A549 treated with AZD2906 at 1 μM for 4 hours (cell line): ENCODE measurements at places on chromosomes 16 and 17. TPM values are rescaled to one million over a fixed set of nuclear protein-coding genes. Genes with fewer than 3 reads are reported as not detected.

Gene ZFHX3
- total RNA-seq, result 8.5 to 12.0 TPM (median 11.2 TPM) in 5 replicates

Gene CACNG1
- 0.07 to 0.25 TPM (median 0.17 TPM) in 5 replicates for total RNA-seq

Gene ZNF319
- total RNA-seq, result 10.6 to 14.6 TPM (median 13.7 TPM) in 5 replicates

Gene ASPA
- total RNA-seq, result not detected in 5 replicates

Gene GPR142
- total RNA-seq, result not detected in 5 replicates

Gene KRT36
- total RNA-seq, result 0.05 TPM in 1 of 5 replicates, not detected in the others

Gene IFI35
- 17.3 to 20.9 TPM (median 19.0 TPM) in 5 replicates for total RNA-seq

Gene STH
- total RNA-seq, result not detected in 5 replicates

Gene ZNF48
- total RNA-seq, result 12.4 to 14.0 TPM (median 12.9 TPM) in 5 replicates

Gene TMC6
- total RNA-seq, result 7.7 to 12.7 TPM (median 10.9 TPM) in 5 replicates

Gene NRN1L
- total RNA-seq, result 0.15 to 0.24 TPM (median 0.20 TPM) in 4 of 5 replicates, not detected in the other

Gene USP43
- total RNA-seq, result 3.4 to 4.5 TPM (median 4.1 TPM) in 5 replicates

Gene PRDM7
- total RNA-seq, result 0.02 TPM in 1 of 5 replicates, not detected in the others

Gene OR3A2
- not detected in 5 replicates for total RNA-seq

Gene SCARF1
- total RNA-seq, result 0.19 to 0.43 TPM (median 0.23 TPM) in 5 replicates

Gene KRTAP4-16
- total RNA-seq, result not detected in 5 replicates

Gene TM4SF5
- total RNA-seq, result 0.45 to 0.94 TPM (median 0.63 TPM) in 5 replicates

Gene LRRC46
- total RNA-seq, result 2.7 to 3.7 TPM (median 3.2 TPM) in 5 replicates

Gene FBXO47
- 0.02 TPM in 1 of 5 replicates, not detected in the others for total RNA-seq

Gene CENPV
- total RNA-seq, result 121 to 154 TPM (median 148 TPM) in 5 replicates

Gene ENKD1
- 5.7 to 12.3 TPM (median 10.1 TPM) in 5 replicates for total RNA-seq

Gene ANKRD40CL
- not detected in 5 replicates for total RNA-seq

Gene JUP
- 92.8 to 122 TPM (median 113 TPM) in 5 replicates for total RNA-seq

Gene ATP2C2
- total RNA-seq, result 0.08 to 0.22 TPM (median 0.15 TPM) in 5 replicates

Gene CCDC144A
- total RNA-seq, result 0.79 to 1.6 TPM (median 1.2 TPM) in 5 replicates

Gene SSTR5
- total RNA-seq, result 0.51 to 0.79 TPM (median 0.60 TPM) in 5 replicates

Gene ABI3
- not detected in 5 replicates for total RNA-seq

Gene CCL1
- not detected in 5 replicates for total RNA-seq

Gene EPX
- total RNA-seq, result 0.03 TPM in 1 of 5 replicates, not detected in the others

Gene DNAH2
- total RNA-seq, result 0.02 to 0.05 TPM (median 0.03 TPM) in 5 replicates

Gene CDH13
- total RNA-seq, result 0.01 TPM in 1 of 5 replicates, not detected in the others

Gene KRTAP4-4
- not detected in 5 replicates for total RNA-seq

Gene KIF19
- 0.02 to 0.05 TPM (median 0.02 TPM) in 3 of 5 replicates, not detected in the others for total RNA-seq

Gene KRT33A
- not detected in 5 replicates for total RNA-seq

Gene UNC45B
- total RNA-seq, result not detected in 5 replicates
